DMS79 treated with DMSO at 0.1 percent for 48 hours (cell line): ENCODE measurements at places on chromosomes 16 and 17.
A peak's percentile ranks its signal among the peaks of the same experiment; 100 is the strongest.

DNA sequence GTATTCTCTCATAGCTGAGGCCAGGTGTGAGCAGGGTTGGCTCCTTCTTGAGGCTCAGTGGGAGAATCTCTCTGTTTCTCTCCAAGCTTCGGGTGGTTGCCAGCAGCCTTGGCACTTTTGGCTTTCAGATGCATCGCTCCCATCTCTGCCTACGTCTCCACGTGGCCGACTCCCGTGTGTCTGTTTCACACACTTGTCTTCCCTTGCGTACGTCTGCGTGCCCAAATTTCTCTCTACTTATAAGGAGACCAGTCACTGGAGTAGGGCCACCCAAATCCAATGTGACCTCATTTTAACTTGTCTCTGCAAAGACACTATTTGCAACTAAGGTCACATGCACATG, 14.7 kb downstream of the OSBPL7 start:
- no peak for DNase-seq

GRCh38 chr17:16987830-16988601, 16.1 kb upstream of the TNFRSF13B start:
- DNase-seq = no peak

DNA sequence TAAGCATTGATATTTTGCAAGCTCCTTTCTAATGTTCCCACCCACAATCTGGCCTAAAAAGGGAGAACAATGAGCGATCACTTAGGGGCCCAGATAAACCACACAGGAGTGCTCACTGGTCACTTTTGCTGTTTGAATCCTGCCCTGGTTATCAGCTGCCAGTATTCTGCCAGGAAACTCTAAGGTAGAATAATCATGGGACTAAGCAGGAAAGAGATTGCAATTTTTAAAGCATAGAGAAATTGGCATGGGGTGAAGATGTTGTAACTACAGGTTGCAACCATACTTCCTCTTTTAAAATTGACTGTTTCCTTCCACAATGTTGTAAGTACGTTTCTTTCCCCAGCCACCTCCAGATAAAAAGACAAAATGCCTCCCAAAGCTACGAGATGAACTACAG, 251.2 kb upstream of the CDH11 start:
- peak; percentile 33 for DNase-seq

DNA sequence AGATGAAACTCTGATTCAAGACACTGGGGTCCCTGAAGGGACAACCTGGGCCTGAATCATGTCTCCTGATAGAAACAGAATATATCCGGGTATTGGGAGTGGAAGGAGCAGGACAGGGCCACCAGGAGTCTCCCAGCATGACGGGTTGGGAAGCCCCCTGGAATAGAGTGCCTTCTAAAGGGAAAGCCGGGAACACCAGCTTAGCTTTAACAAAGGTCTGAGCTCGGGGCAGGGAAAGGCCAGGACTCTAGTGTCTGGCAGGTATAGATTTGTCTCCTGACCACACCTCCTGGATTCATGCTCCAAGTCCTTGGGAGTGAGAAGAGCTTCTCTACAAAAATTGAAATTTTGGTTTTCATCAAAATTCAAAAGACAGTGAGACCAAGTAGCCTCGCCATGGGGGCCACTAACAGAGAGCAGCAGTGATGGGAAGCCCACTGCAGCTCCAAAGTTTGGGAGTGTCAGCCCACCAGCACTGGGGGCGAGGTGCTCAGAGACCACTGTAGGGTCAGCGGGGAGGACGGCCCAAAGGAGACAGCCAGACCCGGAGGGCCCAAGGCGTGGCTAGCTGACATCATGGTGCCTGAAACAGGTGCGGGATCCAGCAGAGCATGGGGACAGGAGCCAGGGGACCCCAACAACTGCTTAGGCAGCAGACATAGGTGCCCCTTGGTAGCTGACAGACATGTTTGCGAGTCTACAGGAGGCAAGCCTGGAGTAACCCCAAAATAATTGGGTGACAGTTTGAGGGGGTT, 81.0 kb downstream of the C16orf78 start:
- DNase-seq = no peak

DNA sequence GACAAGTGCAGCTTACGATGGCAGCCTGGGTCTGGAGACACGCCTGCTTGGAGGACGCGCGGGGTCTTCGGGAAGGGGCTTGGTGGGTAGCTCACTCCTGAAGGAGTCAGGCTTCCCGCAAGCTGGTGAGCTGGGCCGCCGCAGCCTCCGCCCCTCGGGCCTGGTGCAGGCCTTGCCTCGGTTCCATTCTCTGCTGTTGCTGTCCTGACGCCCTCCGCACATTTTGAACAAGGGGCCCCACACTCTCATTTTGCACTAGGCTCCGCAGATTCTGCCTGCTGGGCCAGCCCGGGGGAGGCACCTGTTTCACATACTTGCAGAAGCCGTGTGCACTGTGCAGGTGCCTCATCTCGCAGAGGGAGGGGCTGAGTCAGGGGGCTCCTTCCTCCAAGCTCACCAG, 31.9 kb upstream of the CBX4 start:
- no peak for DNase-seq

GRCh38 chr16:366476-366875, 3.9 kb downstream of the MRPL28 start:
- no peak for DNase-seq

DNA sequence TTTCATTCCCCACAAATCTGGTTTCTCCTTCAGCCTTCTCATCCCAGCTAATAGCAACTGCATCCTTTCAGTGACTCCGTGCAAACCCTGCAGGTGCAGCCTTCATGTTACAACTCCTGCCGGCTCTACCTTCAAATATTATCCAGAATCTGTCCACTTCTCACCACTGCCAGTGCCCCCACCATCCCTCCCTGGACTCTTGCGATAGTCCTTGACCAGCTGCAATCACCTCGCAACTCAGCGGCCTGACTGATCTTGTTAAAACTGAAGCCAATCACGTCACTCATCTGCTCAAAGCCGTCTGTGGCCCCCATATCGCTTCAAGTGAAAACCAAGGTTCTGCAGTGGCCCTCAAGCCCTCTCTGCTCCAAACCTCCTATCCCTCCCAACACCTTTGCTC, 42.8 kb upstream of the KIFC3 start:
- no peak for DNase-seq

GRCh38 chr17:40978575-40979151, 5.5 kb downstream of the KRT40 start:
- no peak for DNase-seq

- no peak for DNase-seq
Observed at GRCh38 chr16:7547736-7548135, 215.1 kb downstream of the RBFOX1 start.

- DNase-seq = no peak
Observed at GRCh38 chr17:46991617-46992016, 12.6 kb upstream of the RPRML start.

- DNase-seq = peak; percentile 15
Observed at GRCh38 chr17:73947966-73948355, 255.5 kb upstream of the RPL38 start.
